ENCODE measurements at places on chromosomes 13 and 19.
A peak's percentile ranks its signal among the peaks of the same experiment; 100 is the strongest.

- no peaks in the 10 kb centered on the region for H3K27me3 ChIP-seq
- no peaks in the 10 kb centered on the region for H3K4me1 ChIP-seq
- H3K36me3 ChIP-seq, result no peaks in the 10 kb centered on the region
- DNase-seq, result no peak
Observed at GRCh38 chr13:98622931-98623331, 46.0 kb upstream of the STK24 start.

GRCh38 chr13:93216122-93216521 lies 10.5 kb upstream of the GPC6 start:
- no peak for DNase-seq
- no peak overlapping the region for H3K27ac ChIP-seq
- no peaks in the 10 kb centered on the region for H3K27me3 ChIP-seq
- H3K4me1 ChIP-seq, result no peaks in the 10 kb centered on the region

GRCh38 chr19:12665281-12665573 lies 1.3 kb downstream of the MAN2B1 start:
- no peak overlapping the region for H3K4me3 ChIP-seq
- no peak overlapping the region for H3K27ac ChIP-seq
- DNase-seq, result no peak
- peaks cover 16% of the 10 kb centered on the region for H3K4me1 ChIP-seq

DNA sequence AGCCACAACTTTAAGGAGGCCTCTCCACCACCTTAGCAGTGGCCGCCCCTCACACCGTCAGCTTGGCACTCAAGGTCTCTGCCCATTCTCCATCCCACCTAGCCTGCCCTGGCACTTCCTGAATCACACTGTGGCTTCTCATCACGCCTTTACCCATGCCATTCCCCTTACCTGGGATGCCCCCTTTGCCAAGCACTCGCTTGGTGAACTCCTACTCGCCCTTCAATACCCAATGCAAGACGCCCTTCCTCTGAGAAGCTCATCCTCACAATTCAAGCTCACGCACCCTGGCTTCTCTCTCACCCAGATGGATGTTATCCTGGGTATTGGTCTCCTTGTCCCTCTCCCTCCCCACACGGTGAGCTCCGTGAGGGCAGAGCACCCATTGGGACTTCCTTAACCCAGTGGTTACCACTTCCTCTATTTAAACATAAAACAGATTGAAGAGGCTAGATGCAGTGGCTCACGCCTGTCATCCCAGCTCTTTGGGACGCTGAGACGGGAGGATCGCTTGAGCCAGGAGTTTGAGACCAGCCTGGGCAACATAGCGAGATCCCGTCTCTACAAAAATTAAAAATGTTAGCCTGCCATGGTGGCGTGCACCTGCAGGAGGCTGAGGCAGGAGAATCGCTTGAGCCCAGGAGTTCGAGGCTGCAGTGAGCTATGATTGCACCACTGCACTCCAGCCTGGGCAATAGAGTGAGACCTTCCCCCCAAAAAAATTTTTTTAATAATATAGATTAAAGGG lies 12.6 kb upstream of the SHD start:
- no peaks in the 10 kb centered on the region for H3K4me1 ChIP-seq
- no peak overlapping the region for H3K27ac ChIP-seq
- no peaks in the 10 kb centered on the region for H3K27me3 ChIP-seq
- no peak for DNase-seq
- H3K4me3 ChIP-seq, result no peak overlapping the region

DNA sequence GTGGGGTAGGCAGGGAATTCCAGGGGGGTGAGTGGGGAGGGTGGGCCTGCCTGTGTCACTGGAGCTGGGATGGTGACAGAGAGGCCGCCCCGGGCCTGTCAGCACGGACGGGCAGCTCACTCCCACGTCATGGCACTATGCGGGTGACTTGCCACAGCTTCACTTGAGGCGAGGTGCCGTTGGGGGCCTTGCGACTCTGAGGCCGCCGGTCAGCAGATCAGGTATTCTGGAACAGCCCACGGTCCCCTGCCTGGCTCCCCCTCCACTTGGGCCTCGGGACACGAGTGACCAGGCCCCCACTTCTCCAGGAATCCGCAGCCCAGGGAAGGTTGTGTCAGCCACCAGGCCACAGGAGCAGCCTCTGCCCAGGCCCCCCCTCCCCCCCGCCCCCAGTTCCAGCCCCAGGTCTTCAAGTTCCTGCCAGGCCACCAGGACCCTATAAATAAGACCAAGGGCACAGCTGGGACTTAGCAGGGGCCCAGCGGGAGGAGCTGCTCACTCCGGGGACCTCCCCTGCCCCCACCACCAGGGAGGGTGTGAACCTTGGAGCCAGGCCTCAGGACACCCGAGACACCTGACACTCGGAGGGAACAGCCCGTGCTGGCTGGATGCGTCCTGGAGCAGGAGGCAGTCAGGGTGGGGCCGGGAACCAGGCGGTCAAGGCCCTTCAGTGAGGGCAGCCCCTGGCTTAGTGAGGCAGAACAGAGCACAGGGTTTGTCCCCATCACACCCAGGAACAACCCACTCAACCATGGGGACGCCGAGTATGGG lies 2.7 kb upstream of the MIDN start:
- H3K27me3 ChIP-seq, result no peaks in the 10 kb centered on the region
- H3K4me3 ChIP-seq, result no peak overlapping the region
- no peaks in the 10 kb centered on the region for H3K36me3 ChIP-seq
- peak overlapping the region; percentile 100 for H3K27ac ChIP-seq
- DNase-seq, result peak; percentile 82

DNA sequence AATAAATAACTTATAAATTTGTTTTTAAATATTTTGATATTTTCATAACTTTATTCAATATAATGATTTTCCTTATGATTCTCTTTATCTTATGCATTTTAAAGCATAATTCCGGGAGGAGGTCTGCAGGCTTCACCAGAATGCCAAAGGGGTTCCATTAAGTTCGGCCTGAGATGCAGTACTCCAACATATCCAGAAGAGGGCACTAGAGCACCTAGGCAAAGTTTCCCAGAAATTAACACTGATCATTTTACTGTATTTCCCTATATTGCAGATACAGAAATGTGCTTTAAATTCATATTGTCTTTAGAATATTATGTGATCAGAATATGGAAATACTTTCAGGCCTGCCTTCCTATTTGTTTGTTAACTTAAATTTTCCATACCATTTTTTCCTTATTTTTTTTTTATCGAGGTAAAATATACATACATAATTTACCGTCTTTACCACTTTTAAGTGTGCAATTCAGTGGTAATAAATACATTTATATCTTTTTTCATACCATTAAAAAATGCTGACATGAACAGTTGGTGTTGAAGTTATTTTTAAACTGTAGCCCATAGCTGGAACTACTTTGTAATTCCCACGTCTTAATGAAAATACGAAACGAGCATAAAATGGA lies 58.9 kb upstream of the TM9SF2 start:
- H3K4me3 ChIP-seq, result no peak overlapping the region
- H3K27me3 ChIP-seq, result peaks cover 2% of the 10 kb centered on the region
- H3K27ac ChIP-seq, result no peak overlapping the region

GRCh38 chr13:64591971-64592370 lies 2638.2 kb downstream of the PCDH9 start:
- H3K4me1 ChIP-seq, result no peaks in the 10 kb centered on the region
- no peaks in the 10 kb centered on the region for H3K36me3 ChIP-seq
- H3K27ac ChIP-seq, result no peak overlapping the region
- DNase-seq, result no peak
- H3K4me3 ChIP-seq, result no peak overlapping the region
- H3K27me3 ChIP-seq, result no peaks in the 10 kb centered on the region

DNA sequence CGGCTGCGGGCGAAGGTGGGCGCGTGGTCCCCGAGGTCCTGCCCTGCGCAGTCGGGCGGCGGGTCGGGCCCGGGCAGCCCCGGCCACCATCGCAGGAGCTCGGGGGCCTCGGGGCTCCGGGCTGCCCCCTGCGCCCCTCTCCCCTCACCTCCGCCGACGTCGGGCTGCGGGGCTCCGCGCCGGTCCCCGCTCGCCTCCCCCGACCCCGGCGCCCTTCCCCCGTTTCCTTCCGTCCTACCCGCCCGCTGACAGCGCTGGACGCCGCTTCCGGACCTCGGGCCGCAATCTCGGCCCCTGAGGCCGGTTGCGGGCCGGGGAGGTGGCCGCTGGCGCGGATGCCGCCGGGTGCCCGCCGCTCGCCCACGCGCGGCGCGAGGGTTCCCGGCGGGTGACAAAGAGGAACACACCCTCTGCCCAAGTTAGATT lies 720 bp downstream of the FARP1 start:
- peaks cover 5% of the 10 kb centered on the region for H3K4me1 ChIP-seq
- no peaks in the 10 kb centered on the region for H3K36me3 ChIP-seq
- peak overlapping the region; percentile 93 for H3K4me3 ChIP-seq
- H3K27ac ChIP-seq, result peak overlapping the region; percentile 66
